ENCODE measurements at places on chromosomes 12 and 14.

GRCh38 chr14:97791906-97792305 is 994.7 kb downstream of the VRK1 start:
- no peak for DNase-seq

DNA sequence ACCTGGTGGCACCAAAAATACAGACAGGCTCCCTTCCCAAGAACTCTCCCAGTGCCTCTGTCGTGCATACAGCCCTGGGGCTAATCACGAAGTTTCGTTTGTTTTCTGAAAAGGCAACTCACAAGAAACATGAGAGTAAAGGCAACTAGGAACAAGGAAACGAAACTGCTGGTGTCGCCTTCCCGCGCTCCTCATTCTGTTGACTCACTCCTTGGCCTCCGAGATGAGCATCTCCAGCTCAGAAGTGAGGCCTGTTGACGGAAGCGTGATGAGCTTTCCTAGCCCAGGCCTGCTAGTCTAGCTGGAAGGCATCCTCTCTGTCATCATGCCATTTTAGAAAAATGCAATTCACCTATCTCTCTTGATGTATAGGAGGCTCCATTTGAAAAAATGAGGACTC is 50.5 kb downstream of the TTC9 start:
- DNase-seq: no peak

- DNase-seq: no peak
Measured at GRCh38 chr14:20659813-20660395, 18.4 kb upstream of the OR6S1 start.

- DNase-seq: no peak
Measured at GRCh38 chr14:22551605-22551997, 37.4 kb downstream of the DAD1 start.

GRCh38 chr14:105143451-105144025 is 25.0 kb downstream of the JAG2 start:
- DNase-seq: no peak

DNA sequence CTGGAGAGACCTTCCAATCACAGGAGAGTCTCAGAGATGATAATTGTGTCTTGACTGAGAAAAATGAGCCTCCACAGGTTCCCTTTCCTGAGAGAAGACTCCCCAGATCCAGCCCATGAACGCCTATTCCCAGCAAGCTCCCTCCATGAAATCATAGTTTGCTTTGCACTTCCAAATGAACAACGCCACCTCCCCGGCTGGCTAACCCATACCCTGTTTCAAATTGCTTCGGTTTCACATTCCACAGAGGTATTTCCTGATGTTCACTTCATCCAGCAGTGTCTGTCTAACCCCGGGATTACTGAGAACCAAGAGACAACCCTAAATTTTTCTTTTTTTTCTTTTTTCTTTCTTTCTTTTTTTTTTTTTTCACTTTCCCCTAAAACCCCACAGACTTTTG is 124.1 kb upstream of the RFLNA start:
- no peak for DNase-seq

GRCh38 chr12:34208331-34209258 is 186.3 kb downstream of the ALG10 start:
- DNase-seq: no peak

DNA sequence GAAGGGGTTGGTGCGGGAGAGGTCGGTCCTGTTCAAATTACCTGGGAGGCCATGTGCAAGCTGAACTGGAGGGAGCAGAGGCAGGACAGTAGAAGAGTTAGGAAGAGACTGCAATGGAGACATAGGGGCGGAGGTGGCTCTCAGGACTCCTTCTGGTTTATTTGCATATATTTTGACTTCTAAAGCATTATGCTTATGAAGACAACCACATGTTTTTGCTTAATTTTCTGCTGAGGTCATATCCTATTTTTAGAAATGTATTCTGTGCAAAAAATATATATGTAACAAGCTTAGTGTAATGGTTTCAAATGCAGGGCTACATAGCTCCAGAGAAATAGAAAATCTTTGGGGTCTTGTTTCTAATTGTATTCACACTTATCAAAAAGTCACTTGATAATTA is 137.0 kb upstream of the MDM1 start:
- no peak for DNase-seq

DNA sequence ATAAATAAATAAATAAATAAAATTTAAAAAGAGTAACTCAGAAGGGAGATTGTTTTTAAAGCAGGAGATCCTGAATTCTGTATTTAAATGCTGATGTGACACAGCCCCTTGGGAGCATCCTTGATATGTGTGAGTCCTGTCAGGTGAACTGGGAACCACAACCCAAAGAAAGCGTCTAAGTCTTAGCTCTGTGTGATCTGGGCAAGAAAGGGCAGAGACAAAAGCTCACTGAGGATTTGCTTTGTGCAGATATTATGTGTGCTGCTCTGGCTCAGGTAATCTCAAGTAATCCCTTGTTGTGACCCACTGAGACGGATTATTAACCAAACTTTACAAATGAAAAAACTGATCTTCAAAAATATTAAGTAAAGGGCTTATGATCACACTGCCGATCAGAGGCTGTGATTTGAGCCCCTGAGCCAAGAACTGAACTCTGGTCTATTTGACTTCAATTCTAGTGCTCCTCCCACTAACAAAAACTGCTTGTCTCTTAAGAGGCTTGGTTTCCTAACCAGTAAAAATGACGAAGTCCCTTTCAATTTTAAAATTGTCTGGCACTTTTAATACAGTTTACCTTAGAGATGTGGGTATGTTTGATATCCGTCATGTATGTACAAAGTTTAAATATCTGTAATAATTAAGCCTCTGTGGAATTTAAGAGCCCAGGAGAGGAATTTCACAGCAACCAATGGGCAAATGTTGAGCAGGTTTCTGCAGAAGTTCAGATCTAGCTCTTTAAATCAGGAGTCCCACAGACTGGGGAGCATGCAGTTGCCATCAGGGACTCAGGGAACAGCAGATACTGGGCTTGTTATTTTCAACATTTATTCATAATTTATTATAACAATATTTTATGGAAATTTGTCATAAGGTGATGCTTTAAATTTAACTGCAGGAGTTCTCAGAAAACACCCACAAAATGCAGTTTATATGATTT is 46.1 kb downstream of the CPM start:
- no peak for DNase-seq

DNA sequence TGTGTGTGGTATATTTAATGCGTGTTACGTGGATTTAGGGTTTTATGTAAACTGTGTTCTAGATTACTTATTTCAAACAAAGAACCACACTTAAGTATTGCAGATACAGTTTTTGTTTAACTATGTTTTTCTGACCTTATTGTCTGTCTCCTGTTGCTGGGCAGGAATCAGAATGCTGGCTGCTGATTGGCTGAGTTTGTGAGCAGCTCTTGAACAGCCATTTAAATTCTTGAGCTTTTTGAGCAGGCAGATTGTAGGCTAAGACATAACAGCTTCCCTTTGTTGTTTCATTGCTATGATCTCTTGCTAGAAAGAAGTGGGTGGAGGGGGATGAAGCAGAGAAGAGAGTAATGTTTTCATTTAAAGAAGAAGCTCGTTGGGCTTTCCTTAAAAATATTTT is 52.2 kb downstream of the ATF7IP start:
- peak; percentile 80 for DNase-seq

DNA sequence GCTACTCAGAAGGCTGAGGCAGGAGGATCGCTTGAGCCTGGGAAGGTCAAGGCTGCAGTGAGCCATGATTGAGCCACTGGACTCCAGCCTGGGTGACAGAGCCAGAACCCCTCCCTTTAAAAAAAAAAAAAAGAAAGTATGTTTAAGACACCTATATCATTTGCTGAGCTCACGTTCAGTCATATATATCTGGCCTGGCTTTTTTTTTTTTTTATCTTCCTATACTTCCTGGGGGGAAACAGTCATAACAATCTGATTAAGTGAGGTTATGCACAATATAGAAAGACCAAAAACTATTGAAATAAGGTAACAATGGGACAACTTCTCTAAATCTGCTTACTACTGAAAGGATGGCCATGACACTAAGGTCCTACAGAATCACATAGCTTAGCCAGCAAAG is 9.4 kb upstream of the ARID2 start:
- DNase-seq: no peak

- no peak for DNase-seq
Measured at GRCh38 chr12:14618983-14619382, 51.3 kb upstream of the PLBD1 start.

DNA sequence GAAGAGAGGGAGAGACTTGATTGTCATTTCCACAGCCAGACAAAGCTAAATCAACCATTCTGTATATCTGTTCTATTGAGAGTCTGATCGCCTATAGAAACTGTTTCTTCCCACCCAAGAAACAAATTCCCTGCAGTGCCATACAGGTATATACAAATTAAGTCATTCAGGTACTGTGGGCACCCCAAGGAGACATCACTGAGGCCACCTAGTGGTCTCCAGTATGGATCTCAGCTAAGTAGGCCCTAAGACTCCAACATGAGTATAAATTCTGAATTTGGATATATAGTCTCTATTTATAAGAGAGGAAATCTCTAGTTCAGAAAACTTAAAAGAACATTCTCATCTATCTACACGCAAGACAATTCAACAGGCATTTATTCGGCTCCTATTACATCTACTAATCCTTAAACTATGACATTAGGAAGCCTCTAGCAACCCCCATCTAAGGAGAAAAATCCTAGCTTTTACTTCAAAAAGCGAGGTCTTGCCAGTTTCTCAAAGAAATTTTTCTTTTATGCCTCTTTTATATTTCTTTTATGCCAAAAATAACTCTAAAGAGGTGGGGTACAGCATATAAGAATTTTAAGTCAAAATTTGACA is 62.6 kb downstream of the DCAF5 start:
- DNase-seq: no peak

DNA sequence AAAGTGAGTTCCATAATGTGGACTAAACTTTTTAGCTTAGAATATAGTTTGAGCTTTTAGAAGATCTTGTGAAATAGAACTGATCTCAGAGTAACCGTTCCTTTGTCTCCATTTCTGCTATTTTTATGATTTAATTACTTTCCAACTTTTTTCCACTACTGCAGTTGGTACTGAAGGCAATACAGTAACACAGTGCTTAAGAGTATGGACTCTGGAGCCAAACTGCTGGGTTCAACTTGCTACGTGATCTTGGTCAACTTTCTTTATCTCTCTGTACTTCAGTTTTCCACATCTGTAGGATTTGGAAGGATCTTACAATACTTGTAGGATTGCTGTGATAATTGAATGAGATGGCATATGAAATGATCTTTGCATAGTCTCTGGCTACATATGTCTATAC is 40.9 kb downstream of the ATXN7L3B start:
- no peak for DNase-seq

DNA sequence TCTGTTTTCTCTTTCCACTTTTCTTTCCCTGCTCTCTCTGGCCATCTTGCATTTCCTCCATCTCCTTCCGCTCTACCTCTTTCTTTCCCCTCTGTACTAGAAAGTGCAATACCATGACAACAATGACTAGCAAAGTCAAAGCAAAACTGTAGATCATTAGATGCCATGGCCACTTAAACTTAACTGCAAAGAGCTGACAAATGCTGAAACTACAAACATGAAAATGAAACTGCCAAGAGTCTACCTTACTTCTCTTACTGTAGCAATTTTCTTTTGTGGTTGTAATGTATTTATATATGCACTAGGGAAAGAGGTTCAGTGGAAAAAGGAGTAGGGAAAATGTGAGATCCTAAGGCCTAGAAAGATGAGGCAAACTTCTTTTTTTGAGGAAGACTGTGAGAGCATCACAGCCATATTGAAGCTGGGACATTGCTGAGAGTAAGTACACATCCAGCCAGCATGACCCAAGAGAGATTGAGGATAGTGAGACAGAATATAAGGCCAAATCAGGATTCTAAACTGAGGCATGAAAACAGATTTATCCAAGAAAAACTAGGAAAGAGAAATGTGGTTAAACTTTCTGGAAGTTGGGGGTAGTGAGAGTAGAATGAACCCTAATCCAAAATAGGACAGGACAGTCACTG is 276.6 kb upstream of the NAV3 start:
- no peak for DNase-seq

GRCh38 chr14:36176524-36176923 is at the start of gene PTCSC3:
Gene PTCSC3 (minus strand): TSS chr14:36176722.
- DNase-seq: no peak

DNA sequence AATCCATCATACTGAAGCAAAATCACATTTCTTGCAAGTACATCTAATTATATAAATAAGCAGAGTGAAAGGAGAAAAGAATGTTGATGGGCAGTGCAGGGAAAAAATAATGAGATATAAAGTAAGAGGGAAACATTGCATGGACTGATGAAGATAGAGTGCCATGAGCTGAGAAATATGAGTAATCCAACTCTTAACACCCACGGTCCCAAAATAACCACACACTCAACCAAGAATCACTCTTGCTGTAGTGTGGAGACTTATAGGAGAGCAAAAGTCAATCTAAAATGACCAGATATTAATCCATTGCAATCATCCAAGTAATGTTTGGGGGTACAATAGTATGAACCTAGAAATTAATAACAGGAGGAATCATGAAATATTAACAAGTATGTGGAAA is 40.2 kb downstream of the MYF5 start:
- no peak for DNase-seq

GRCh38 chr14:99249389-99249788 is 22.6 kb downstream of the BCL11B start:
- no peak for DNase-seq

- no peak for DNase-seq
Measured at GRCh38 chr12:131893605-131894312, 663 bp upstream of the ULK1 start.

GRCh38 chr14:94582199-94582750 is 1.0 kb downstream of the SERPINA5 start:
- no peak for DNase-seq

DNA sequence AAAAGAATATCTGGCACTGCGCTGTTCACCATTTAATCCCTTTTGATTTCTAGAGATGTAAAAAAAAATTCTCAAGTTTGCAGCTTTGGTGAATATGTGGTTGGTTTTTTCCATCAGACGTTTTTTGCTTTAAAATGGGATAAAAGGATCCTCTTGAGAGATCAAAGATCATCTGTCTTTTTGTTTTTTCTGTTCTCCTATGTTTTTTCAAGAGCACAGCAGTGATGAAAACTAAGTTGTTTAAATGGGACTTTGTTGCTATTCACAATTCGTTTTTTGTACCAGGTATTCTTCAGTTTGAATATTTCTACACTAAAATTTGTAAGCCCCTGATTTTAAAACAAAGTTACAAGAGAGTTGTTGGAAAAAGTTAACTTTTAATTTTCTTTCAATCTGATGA is 29.7 kb upstream of the REP15 start:
- no peak for DNase-seq

GRCh38 chr12:78977304-78977867 is 112.8 kb downstream of the SYT1 start:
- no peak for DNase-seq

- DNase-seq: no peak
Measured at GRCh38 chr12:2023365-2023764, 19.1 kb upstream of the DCP1B start.

DNA sequence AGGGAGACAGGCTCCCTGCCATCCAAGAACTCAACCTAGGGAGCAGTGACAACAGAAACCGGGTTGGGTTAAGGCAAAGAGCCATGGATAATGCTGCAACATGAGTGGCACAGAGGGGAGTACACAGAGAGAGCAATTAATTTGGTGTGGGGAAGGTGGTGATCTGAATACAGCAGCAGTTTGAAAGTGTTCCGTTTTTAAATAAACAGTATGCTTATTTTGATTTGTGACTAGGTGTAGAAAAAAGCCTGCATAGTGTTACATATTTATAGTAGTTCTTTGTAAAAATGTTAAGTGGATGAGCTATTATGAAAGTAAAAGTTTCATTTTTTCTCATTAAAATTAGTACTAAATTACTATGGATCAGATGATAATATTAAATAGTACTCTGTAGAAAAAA is 8.7 kb downstream of the AKAP5 start:
- DNase-seq: no peak
